ENCODE measurements at places on chromosomes 6 and 20.

GRCh38 chr20:58137236-58137635 lies 91.2 kb downstream of the ANKRD60 start:
- no peak for DNase-seq

DNA sequence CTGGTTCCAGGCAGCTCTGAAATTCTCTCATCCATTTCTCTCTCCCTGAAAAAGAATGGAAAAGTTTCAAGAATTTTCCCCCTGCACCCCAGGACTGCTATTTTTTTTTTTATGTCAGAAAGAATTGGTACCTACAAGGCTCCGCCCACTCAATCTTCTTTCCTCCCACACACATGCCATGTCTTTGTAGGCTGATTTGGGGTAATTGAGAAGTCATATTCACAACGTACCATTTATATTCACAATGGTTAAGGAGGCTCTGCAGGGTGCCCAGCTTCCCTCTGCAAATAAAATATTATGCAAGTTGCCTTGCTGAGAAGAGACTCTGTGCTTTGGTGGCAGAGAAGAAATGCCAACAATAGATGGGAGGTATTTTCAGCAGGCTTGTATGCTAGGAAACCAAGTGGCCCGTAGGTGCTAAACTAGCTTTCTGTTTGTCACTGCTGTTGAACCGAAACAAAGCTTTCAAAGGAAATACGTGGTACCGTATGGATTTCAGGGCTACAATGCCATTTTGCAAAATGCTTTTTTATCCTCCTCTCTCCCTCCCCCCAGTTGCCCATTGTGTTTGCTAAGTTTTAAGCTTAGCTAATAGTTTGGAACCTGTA lies 150.0 kb downstream of the PHACTR1 start:
- DNase-seq: no peak

GRCh38 chr6:39193201-39193791 lies 36.0 kb downstream of the KCNK5 start:
- DNase-seq: no peak

DNA sequence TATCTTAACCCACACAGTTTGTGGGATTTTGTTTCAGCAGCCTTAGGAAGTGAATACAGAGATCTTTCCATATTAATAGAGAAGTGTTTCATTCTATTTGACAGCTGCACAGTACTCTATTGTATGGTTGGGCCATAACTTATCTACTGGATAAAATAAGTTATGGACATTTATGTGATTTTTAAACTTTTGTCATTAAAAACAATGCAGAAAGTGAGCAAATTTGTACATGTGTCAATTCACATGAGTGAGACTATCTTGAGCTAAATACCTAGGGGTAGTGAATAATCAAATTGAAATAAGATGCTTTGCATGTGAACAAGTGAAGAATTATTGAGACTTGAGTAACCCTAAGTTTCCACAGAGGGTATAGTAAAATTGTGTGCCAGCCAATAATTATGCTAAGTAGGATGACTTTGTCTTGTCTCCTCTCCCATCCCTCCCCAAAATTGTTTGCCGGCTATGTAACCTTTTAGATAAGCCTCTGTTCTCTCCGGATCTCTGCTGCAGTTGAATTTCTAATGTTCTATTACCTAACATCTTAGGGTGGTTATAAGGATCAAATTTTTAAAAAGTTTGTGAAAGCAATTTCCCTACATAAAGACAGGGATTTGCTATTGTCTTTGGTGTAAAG lies 33.3 kb upstream of the TPBG start:
- no peak for DNase-seq

- DNase-seq: no peak
These were observed 44.8 kb upstream of the ENPP1 start for GRCh38 chr6:131762984-131763383.
